ENCODE measurements at places on chromosomes 5 and 9.

DNA sequence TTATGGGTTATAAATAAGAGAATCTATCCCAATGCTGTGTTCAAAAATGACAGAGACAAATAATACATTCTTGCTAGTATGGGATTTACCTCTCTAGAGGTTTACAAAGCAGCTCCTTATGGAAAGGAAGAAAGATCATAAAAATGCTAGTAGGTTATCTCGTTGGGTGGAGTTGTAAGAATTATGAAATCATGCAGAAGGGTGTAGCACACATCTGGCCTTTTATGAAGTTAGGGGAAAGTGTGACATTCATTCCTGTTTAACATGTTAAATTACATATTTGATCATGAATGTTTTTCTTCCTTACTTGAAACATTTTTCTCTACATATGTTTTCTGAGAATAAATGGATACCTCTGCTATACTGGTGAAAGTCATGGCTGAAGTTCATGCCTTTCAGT is 414.2 kb downstream of the SH3GL2 start:
- DNase-seq: no peak

- no peak for DNase-seq
These were observed 43.8 kb downstream of the RECK start for GRCh38 chr9:36080519-36080918.

DNA sequence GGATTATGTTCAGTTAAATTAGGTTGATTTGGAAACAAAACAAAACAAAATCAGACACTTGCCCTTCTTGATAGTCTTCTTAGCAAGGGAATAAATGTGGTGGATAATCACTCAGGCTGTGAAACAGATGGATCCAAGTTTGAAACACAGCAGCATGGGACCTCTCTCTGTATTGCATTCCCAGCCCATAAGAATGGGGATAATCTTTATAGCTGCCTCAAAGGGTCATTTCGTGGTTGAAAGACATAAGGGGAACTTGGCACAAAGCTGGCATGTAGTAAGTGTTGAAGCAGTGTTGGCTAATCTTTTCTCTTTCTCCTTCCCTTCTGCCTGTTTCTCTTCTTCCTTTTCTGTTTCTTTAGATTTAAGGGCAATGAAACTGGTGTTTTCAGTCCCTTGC is 333.9 kb upstream of the TLE4 start:
- no peak for DNase-seq

GRCh38 chr9:27473111-27473529 is 51.0 kb upstream of the IFNK start:
- no peak for DNase-seq

GRCh38 chr9:14366076-14366475 is 52.1 kb upstream of the NFIB start:
- no peak for DNase-seq

GRCh38 chr5:102048940-102049339 is 247.1 kb downstream of the SLCO4C1 start:
- no peak for DNase-seq

DNA sequence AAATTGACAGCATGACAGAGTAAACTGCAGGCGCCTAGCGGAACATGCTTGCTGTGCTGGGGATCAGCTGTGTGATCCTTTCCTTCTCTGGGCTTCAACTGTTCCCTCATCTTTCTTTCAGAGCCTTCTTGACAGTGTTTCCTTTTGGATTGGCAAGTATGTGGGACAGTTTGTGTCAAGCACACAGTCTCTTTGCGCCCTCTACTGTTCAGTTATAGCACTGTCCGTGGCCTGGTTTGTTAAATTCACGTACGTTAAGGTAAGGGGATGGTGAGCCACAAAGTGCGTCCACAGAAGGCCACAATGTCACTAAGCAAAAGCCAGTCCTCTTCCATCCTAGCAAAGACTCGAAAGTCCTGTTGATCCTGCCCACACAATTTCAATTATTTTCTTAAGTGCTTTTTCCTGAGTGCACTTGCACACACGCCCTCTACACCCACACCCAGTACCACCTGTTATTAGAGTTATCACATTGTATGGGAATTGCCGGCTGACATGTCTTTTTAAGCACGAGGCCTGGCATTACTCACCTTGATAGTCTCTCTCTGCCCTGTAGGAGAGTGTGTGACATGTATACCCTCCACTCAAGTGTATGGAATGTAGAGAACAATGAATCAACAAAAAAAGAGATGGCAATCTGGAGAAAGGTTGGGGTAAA is 22.5 kb upstream of the PTPN3 start:
- DNase-seq: peak; percentile 93

- no peak for DNase-seq
These were observed 27.9 kb downstream of the RFX3 start for GRCh38 chr9:3497857-3498256.

DNA sequence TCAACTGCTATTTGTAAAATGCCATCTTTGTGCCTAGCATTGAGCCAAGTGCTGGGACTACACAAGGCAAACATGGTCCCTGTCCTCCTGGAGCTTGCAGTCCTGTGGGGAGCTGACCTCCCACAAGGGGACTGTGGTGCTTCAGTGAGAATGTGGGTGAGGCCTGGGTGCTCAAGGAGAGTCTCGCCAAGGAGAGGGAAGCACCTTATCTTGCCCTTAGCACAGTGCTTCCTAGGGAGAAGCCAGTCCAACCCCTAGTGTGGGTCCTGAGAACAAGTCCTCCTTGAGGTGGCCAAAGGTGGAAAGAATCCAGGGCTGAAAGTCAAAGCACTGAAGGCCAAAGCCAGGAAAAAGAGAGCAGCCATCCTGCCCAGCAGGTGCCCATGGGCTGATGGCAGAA is 31.1 kb upstream of the MVB12B start:
- DNase-seq: no peak

DNA sequence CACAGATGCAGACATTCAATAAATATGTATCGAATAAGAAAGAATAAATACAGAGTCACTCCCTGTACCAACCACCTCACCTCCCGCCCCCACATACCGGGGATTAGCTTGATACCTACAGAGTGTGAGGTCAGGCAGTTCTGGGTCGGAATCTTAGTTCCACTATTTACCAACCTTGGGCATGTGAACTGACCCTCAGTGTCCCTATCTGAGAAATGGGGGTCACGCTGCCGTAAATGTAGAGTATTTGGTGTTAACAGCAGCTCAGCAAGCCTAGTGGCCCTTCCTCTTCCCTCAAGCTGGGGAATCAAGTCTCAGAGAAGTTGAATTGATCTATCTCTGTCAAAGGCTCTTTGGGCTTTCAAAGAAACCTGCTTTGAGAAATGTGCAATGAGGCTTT is 25.4 kb downstream of the CCNJL start:
- DNase-seq: no peak

DNA sequence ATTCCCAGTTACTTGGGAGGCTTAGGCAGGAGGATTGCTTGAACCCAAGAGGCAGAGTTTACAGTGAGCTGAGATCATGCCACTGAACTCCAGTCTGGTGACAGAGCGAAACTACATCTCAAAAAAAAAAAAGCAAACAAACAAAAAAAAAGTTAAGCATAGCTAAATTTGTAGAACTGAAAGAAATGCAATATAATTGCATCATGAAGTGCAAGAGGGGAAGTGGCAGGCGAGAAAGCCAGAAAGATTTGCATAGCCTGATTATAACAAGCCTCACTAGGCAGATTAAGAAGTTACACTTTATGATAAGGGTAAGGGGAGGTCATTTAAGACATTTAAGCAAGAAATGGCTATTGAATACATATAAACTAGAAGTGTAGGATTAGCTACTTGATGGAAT is 187.1 kb downstream of the EDIL3 start:
- no peak for DNase-seq

DNA sequence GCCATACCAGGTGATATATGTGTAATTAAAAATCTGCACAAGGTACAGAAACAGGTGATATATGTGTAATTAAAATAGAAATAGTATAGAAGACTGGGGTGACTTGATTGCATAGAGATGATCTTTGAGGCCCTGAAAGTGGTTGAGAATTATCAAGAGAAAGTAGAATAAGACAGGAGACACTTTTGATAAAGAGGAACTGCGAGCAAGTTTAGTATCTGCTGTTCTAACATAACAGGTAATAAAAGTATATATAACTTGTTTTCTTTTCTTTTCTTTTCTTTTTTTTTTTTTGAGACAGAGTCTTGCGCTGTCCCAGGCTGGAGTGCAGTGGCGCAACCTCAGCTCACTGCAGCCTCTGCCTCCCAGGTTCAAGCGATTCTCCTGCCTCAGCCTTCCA is 5.4 kb downstream of the SNX2 start:
- no peak for DNase-seq

DNA sequence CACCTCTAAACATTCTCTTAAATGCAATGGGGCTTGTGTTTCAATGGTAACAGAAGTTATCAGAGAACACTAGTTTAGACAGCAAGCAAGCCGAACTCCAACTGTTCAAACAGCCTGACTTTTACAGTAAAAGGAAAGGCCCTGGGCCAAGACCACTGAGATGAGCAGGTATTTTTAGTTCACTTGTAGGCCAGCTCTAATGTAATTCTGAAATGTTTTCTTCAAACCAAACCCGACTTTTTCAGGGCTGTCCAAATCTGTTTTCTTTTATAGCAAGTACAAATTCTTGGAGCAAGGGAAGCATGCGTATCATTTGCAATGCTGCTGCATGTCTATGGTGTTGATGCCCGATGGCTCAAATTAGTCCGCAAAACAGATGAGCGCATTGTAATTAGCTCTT is 192.9 kb downstream of the SLF1 start:
- no peak for DNase-seq
